ENCODE measurements at places on chromosomes 11 and 22.

DNA sequence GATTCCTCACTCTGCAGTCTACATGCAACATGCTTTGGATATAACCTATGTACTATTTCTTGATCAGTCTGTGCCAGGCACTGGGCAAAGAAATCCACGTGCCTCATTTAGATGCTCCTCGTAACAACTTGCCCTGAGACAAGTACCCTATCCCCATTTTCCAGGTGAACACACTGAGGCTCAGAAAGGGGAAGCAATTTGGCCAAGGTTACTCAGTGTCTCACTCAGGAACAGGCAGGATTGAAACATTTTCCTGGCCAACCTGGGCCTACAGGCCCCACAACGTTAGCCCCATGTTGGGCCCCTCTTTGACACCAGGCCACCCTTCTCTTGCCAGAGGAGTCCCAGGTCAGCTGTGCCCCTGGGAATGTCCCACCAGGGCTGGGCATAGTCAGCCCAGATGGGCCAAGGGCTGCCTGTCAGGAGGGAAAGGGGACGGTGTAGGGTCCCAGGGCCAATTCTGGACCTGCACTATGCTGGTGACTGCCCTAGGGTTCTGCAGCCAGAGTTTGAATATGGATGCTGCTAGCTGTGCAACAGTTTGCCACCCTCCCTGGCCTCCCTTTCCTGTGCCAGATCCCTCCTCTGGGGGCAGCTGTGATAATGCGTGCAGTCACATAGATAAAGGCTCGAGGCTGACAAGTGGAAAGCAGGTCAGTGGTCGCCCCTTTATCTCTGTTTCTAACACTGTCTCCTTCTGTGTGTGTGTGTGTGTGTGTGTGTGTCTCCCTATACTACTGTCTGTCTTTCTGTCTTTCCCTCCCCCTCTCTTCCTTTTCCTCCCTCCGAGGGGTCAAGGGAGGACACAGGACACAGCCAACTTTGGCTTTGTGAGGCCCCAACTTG, 10.4 kb upstream of the EMID1 start:
- DNase-seq = no peak

- no peak for DNase-seq
These were observed 586 bp downstream of the TTLL1 start for GRCh38 chr22:43088627-43088983.

DNA sequence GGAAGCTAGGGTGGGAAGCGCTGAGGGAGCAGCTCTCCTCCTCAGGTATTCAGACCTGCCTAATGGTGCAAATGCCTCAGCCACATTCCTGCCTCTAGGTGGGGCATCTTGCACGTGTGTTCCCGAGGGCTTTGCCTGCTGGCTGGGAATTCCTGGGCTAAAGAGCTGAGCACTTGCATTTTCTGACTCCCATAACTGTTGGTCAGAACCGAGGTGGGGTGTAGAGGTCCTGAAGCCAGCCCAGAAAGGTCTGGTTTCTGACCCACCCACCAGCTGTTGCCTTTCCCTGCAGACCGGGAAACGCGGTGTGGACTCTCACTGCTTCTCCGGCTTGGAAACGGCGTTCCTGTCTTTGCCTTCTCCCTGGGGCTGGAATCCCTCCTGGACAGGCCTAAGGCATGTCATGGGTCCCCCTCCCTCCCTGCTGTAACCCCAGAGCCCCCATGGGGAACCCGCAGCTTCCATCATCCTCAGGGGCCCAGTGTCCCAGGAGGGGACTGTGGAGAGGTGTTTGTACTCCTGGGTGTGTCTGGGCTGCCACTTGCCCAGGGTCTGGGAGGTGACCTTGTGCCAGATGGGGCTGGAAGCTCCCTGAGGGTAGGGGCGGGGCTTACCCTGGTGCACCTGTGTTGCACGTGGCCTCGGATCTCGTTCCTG, 24.0 kb upstream of the SMIM38 start:
- DNase-seq = no peak

DNA sequence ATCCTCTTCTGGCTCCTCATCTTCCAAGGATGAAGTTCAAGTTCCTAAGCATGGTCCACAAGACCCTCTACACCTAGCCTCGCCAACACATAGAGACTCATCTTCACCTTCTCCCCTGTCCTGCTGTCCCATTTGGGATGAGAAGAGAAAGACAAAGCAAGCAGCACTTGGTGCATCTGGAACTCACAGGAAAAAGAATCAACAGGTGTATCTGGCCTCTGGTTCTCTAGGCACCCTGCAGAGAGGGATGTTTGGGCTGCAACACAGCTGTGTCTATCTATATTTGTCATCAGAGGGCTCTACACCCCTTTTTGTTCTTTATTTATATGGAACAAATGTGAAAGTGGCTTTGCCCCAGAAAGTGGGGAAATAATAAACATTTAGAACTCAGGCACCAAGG, 82.1 kb upstream of the GALNT18 start:
- no peak for DNase-seq

DNA sequence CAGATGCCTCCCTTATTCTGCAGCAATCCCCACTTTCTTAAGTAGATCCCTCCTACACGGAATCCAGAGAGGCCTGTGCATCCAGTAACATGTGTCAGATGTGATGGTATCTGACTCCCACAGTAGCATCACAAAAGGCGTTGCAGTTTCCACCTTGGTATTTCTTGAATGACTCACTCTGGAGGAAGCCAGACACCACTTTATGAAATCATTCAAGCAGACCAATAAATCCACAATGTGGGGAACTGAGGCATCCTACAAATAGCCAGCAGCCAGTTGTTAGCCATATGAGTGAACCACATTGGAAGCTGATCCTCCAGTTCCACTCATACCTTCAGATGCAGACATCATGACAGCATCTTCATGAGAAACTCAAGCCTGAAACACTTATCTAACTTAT, 798.1 kb downstream of the OPCML start:
- no peak for DNase-seq

GRCh38 chr11:73760135-73760678, 667 bp downstream of the RAB6A start:
- no peak for DNase-seq

GRCh38 chr11:95692526-95693260, 96.9 kb downstream of the FAM76B start:
- no peak for DNase-seq

DNA sequence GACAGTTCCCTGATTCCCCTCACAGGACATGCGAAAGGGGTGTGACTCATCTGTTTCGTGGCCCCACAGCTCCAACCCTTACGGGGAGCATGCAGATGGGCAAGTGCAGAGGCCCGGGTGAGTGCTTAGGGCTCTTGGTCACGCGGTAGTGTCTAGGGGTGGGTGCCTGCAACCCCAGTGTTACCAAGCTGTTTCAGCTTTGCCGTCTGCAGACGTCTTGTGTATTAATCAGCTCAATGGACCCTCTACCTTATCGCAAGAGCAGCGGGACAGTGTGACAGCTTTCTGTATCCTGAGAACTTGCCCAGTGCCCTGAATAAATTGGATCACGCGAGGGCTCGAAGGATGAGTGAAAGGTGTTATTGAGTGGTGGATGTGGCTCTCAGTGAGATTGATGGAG, 816.4 kb upstream of the ANO3 start:
- no peak for DNase-seq

GRCh38 chr22:30790366-30790765, 95.7 kb downstream of the OSBP2 start:
- no peak for DNase-seq

DNA sequence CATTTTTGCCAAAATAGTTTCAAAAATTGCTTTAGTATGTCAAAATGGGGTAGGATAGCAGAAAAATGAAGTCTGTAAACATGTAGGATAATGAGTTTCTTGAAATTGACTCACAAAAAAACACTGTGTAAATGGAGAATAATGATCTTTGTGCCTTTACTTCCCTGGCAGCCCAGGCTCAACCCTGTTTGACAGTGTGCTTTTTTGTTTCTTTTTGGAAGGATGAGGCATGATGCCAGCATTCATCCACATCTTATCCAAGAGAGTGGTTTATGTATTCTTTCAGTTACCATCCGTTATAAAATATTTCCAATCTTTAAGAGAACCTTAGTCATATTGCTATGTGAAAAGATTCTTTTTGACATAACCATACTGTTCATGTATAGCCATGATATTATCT, 70.6 kb downstream of the ARHGAP42 start:
- DNase-seq = no peak

DNA sequence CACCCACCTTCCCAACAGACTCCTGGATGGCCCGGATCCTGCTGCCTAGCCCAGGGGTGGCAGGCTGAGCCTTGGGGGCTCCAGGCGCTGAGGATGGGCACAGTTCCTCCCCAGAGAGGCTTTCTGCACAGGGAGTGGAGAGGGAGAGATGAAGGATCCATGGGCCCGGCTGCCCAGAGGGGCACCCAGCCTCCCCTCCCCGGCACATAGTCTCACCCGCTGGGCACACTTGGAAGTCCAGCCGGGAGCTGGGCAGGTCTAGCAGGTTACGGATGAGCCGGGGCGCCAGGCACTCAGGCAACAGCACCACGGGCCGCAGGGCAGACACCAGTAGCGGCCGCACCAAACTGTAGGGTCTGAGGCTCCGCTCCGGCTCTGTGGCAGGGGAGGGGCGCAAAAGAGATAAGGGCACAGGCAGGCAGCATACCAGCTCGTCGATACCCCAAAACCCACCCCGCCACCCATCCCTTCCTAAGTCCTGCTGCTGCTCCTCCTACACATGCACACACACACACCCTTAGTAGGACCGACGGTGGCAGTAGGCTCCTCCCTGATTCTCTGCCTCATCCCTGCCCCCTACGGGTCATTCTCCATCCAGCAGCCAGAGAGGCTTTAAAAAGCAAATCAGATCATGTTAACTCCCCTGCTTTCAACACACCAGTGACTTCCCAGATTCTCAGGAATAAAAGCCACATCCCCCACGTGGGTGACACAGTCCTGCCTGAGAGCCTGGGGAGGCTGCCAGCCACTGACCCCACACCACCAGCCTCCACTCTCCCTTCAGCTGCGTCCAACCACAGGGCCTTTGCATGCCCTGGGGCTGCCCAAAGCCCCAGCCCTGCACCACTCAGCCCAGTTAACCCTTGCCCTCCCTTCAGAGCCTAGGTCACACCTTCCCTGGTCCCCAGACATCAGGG, 6.5 kb upstream of the MFNG start:
- no peak for DNase-seq

- DNase-seq = no peak
These were observed 2.0 kb upstream of the CEP126 start for GRCh38 chr11:101912823-101913284.

- DNase-seq = no peak
These were observed 10.4 kb downstream of the JAML start for GRCh38 chr11:118214210-118214914.

GRCh38 chr11:88631497-88631896, 294.0 kb upstream of the CTSC start:
- no peak for DNase-seq

- DNase-seq = no peak
These were observed 1.2 kb upstream of the APOBEC3C start for GRCh38 chr22:39012533-39013511.

DNA sequence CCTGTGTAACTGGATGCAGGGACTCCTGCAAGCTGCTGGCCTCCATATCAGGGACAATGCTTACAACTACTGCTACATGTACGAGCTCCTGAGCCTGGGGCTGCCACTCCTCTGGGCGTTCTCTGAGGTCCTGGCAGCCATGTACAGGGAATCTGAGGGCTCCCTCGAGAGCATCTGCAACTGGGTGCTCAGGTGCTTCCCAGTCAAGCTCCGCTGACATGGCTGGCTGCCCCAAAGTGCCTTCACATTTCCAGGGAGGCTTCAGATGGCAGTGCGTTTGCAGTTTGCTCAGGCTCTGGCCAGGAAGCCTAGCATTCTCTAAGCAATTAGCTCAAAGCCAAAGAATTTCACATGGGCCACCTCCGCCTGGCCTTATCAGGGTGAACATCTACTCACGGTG, 117.4 kb upstream of the PARVA start:
- DNase-seq = no peak

DNA sequence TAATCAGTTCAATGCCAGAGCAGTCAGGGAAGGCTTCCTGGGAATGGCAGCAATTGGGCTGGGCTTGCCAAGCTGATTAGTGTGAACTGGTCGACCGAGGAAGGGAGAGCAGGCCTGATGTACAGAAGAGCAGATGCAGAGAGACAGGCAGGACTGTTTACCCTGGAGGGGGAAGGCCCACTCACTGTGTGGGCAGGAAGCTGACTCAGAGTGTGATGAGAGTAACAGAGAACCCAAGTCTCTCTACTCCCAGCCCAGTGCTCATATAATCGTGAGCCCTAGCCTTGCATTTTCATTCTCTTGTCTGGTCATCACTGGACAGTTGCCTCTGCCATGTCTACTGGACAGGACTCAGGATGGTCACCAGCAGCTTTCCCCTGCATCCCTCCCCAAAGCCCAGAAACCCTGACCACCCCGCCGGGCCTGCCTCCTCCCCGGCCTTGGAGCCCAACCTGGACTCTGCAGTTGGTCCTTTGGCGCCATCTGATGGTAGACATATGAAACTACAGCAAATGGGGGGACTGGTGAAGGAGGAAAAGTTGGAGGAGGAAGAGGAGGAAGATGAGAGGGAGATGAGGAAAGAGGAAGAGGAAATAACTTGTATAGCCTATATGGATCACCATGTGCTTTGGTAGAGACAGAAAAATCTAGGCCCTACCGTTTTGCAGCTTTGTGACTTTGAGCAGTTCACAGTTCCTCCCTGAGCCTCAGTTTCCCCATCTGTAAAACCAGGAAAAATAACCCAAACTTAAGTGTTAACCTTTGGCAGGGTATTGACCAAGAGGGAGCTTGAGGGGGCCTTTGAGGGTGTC, 43.4 kb upstream of the PRDM11 start:
- no peak for DNase-seq

DNA sequence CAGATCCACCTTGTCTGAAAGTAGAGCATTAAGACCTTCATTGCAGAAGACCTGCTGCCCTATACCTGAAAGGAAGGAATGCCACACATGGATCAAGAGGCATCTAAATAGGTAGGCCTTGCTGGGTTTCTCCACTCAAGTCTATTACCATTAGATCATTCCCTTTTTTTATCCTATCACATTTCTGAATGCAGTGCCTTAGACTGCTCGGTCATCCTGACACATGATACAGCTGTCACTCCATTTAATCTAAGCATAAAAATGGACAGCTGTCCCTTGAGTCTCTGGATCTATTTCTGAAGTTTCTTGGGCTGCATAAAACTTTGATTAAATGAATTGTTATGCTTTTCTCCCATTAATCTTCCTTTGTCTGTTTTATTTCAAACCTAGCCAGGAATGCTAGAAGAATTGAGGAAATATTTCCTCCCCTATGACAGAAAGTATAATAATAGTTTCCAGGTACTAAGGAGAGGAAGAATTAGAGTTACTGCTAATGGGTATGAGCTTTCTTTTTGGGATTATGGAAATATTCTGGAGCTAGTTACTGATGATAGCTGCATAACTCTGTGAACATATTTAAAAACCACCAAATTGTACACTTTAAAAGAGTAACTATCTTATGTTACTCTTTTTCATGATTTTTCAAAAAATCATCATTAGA, 88.0 kb downstream of the DLG2 start:
- DNase-seq = no peak

GRCh38 chr11:74142624-74143023, 28.2 kb downstream of the C2CD3 start:
- no peak for DNase-seq

DNA sequence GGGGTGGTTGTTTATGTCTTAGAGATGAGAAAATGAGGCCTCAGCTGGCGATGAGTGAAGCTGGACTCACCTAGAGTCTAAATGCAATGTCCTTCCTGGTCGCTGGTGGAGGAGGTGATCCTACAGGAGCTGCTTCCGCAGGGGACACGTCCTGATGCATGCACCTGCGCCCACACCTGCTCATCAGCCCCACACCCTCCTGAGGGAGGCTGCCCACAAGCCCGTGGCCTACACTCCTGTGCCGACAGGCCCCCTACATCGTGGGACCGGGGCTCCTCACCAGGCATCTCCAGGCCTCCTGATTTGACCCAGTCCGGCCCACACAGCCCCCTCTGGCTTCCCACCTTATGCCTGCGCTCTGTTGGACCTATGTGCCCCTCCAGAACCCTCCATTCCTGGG, 857.2 kb downstream of the TBC1D22A start:
- DNase-seq = no peak
